Amygdala (tissue), 56 donors: ENCODE measurements at places on chromosomes 16 and 17.

GRCh38 chr16:55568207-55568606 lies 1.7 kb downstream of the CAPNS2 start:
- DNase-seq, result no peak

- DNase-seq, result no peak
Observed at GRCh38 chr16:19808061-19808641, 76.5 kb downstream of the GPRC5B start.

- DNase-seq, result no peak
Observed at GRCh38 chr16:710500-711075, 4.3 kb upstream of the METRN start.

DNA sequence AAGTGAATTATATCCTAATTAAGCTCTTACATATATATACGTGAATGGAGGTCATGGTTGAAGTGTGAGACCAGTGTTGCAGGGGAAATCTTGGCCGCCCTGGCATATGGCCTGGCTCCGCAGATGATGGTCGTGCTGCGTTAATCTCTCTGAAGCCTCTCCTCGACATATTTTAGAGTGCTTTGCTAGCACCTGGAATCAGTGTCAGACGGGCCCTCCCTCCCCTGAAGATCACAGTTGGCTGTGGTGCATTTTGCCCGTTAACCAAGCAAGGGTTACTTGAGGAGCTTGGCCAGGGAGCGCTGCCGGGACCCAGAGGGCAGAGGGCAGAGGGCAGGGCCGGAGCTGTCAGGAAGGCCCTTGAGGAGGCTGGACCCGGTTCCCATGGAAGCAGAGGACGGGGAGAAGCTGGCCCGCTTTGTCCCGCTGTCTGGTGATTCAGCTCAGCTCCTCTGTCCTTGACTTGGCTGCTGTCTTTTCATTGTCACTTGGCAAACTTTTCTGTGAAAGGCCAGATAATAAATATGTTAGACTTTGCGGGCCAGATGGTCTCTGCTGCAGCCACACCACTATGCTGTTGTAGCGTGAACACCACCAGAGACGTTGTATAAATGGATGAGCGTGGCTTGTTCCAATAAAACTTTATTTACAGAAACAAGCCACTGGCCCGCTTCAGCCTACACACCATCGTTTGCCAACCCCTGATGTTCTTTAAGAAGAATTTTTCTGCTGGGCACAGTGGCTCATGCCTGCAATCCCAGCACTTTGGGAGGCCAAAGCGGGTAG lies 32.3 kb downstream of the CIBAR2 start:
- no peak for DNase-seq
